Right ventricle myocardium inferior (tissue), 1 donor: ENCODE measurements at places on chromosomes 7 and 10.

DNA sequence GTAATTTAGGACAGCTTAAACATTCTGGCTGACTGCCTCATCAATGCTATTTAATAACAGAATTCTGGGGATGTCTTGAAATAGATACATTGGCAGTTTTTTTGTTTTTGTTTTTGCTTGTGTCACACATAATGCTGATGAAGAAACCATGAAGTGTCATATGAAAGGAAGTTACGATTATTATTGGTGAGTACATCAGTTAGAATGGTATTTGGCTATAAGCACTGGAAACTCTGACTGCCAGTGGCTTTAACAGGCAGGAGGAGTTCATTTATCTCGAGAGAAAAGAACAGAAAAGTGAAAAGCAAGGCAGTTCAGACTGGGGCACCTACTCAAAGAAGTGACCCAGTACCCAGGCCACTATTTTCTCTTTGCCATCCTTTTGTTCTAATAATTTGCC is 18.1 kb downstream of the LSM8 start:
- DNase-seq = no peak

GRCh38 chr7:157009170-157009777 is 1.2 kb downstream of the MNX1 start:
- no peak for DNase-seq

DNA sequence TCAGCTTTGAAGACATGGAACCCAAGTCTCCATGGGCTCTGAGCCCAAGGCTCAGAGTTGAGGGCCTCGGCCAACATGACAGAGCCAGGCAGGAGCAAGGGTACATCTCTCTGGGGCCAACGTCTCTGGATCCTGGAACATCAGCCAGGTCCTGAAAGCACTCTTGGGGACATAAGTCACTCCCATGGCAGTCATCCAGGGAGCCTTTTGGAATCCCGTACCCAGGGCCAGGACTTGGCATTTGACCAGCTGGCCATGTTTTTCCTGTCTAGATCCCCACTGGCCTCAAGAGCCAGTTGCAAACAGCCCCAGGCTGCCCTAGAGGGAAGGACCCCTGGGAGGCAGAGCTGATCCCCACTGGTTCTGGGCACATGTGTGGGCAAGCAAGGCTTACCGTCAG is 4.3 kb upstream of the CXCL12 start:
- peak; percentile 71 for DNase-seq

DNA sequence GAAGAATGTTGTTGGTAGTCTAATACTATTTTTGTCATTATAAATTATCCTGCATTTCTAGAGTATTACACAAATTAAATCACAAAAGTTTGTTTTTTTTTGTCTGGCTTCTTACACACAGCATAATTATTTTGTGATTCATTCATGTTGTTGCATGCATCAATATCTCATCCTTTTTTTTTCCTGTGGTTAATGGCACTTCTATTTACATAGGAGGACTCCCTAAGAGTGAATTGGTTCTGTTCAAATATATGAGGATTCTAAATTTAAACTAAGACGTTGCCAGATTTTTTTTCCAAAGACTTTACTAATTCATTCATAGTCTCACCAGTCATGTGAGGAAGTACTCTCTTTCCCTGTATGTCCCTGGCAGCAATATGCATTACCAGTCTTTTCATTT is 303.3 kb downstream of the GPR37 start:
- DNase-seq = no peak
